ENCODE measurements at places on chromosomes 7 and 10. TPM values are rescaled to one million over a fixed set of nuclear protein-coding genes. Genes with fewer than 3 reads are reported as not detected.

GRCh38 chr10:121165276-121165675 is 314.1 kb downstream of the WDR11 start:
- no peak overlapping the region for H3K4me3 ChIP-seq
- no peak overlapping the region for H3K27ac ChIP-seq
- no peaks in the 10 kb centered on the region for H3K4me1 ChIP-seq
- H3K27me3 ChIP-seq: no peaks in the 10 kb centered on the region
- no peak for DNase-seq

- no peak overlapping the region for H3K27ac ChIP-seq
- no peak for DNase-seq
- H3K4me1 ChIP-seq: no peaks in the 10 kb centered on the region
- no peaks in the 10 kb centered on the region for H3K27me3 ChIP-seq
Observed at GRCh38 chr10:126243971-126244370, 144.3 kb downstream of the ADAM12 start.

- no peaks in the 10 kb centered on the region for H3K27me3 ChIP-seq
- H3K36me3 ChIP-seq: peaks cover 27% of the 10 kb centered on the region
- peak; percentile 50 for DNase-seq
- no peak overlapping the region for H3K4me3 ChIP-seq
- H3K27ac ChIP-seq: peak overlapping the region; percentile 68
Observed at GRCh38 chr10:73859428-73859783, 14.9 kb downstream of the CAMK2G start.

DNA sequence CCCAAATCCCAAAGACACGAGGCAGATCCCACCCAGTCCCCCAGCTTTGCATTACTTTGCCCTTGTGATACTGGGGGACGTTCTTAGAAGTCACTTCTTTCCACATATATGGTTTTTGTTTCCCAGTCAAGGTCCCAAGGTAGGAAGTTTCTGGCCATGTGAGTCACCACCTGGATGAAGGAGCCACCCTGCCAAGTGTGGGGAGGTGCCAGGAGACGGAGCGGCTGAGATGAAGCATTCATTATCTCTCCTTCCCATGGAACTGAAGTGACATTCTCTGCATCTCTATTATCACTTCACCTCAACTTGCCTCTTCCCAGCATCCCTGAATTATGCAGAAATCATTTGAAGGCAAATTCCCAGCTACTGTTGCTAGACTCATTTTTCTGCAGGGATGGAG is 136.2 kb upstream of the INSYN2A start:
- DNase-seq: no peak
- H3K27me3 ChIP-seq: peaks cover 6% of the 10 kb centered on the region
- H3K4me3 ChIP-seq: no peak overlapping the region
- no peaks in the 10 kb centered on the region for H3K36me3 ChIP-seq
- peaks cover 3% of the 10 kb centered on the region for H3K4me1 ChIP-seq

GRCh38 chr7:140390466-140391190 is 7.7 kb downstream of the SLC37A3 start:
- DNase-seq: no peak
- no peak overlapping the region for H3K27ac ChIP-seq
- H3K4me1 ChIP-seq: peaks cover 1% of the 10 kb centered on the region
- H3K36me3 ChIP-seq: peaks cover 12% of the 10 kb centered on the region
- no peaks in the 10 kb centered on the region for H3K27me3 ChIP-seq
- H3K4me3 ChIP-seq: no peak overlapping the region

- no peak for DNase-seq
- H3K36me3 ChIP-seq: no peaks in the 10 kb centered on the region
- H3K27me3 ChIP-seq: no peaks in the 10 kb centered on the region
- no peak overlapping the region for H3K27ac ChIP-seq
Observed at GRCh38 chr10:82319562-82319961, 444.6 kb downstream of the NRG3 start.

Gene TBXAS1
- 1.5 TPM for total RNA-seq

Gene TMEM196
- not detected for total RNA-seq

Gene SLC26A5
- total RNA-seq: not detected

Gene WIPF3
- not detected for total RNA-seq
